ENCODE measurements at places on chromosomes 12 and 14. TPM values are rescaled to one million over a fixed set of nuclear protein-coding genes. Genes with fewer than 3 reads are reported as not detected.

The KRT71 gene
- total RNA-seq, result not detected

The TAS2R19 gene
- total RNA-seq, result 0.55 TPM

The GUCY2C gene
- total RNA-seq, result 0.11 TPM

The NRDE2 gene
- total RNA-seq, result 9.8 TPM

GRCh38 chr12:107514887-107515445 lies 170.6 kb upstream of the PWP1 start:
- DNase-seq, result no peak

DNA sequence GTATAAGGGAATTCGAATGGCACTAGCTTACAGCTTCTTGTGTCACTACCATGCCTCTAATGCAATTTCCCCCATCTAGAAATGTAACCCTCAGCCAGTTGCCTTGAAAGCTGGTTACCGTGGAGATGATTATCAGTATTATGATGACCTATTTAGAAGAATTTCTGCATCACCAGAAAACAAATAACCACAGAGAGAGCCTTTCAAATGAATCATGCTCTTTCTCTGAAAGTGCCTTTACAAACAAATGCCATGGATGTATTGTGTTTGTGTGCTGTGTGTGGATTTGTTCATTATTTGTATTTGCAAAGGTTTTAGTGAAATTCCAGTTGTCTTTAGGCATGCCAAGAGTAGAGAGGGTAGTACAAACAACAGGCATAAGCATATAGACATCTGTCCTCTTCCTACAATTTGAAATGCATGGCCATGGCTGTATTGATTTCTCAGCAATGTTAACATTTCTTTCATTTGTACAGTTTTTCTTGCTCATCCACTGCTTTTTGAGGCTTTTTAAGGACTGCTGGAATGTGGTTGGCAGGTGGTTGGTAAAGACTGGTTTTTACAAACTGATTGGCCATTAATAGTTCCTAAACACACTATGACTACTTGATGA lies 266.5 kb downstream of the PAWR start:
- no peak for DNase-seq

GRCh38 chr12:27572486-27573255 lies 48.7 kb downstream of the PPFIBP1 start:
- no peak for DNase-seq

DNA sequence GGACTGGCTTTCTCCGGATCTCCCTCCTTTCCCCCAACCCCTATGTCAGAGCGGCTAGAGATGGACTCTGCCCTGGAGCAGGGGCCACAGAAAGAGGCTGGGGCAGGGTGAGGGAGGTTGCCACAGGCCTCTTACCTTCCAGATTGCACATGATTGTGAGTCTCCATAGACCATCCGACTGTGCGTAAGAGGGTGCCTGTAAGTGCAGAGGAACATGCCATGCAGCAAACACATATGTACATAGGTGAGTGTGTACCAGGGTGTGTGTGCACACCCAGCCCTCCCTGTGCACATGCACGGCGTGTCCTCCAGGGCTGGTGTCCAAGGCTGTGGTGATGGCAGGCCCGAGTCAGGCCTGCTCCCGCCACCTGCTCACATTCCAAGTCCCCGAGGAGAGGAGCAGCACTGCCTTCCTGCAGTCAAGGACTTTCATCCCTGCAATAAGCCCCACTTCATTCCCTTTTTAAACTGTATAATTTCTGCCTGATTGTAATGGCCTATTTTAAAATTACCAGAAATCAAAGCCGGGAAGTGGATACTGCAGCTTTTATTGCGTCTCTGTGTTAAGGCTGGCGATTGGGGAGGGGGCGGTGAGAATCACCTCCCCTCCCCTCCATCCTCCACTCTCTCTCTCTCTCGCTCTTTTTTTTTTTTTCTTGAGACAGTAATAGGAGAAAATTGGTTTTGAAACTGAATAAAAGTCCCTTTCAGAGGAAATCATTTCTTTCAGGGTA lies 28.5 kb downstream of the FAM222A start:
- DNase-seq, result no peak

DNA sequence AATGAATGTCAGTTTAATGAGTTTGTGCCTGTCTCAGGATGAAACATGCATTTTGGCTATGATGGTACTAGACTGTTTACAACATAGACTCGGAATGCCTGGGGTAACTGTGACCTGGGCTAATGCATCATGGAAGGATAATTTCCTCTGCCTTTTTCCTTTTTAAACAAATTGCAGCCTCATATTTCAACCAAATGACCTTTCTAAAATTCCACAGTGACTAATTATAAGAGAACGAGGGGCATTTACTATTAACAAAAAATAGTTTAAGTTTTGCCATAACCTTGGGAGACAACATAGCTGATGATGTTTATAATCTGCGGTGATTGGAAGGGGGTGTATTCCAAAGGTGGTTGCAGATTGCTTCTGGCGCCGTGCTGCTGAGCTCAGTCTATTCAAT lies 1140.5 kb downstream of the GALC start:
- no peak for DNase-seq

DNA sequence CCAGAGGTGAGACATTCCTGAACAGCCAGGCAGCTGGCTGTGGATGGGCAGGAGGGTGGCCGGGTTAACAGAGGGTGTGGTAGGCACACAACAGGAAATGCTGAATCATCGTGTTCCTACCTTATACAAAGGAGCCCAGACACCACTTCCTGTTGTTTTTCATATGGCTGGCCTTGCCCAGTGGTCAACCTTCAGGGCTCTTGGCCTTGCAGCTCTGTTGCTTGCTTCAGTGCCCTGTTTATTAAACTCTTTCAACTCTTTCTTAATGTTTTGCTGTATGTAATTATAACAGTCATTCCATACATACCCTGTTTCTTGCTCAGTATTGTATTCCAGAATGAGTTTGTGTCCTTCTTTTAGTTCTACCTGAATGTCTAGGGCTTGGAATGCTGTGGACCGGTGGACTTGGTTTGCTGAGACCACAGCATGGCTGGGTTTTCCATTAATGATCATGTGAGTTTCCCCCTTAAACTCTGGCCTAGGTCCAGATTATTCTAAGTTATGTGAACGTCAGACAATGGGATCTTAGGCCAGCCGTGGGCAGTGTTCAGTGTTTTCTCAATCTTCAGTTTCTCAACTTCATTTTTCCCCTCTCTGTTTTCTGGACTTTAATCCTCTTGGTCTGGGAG lies 11.9 kb downstream of the CFAP54 start:
- peak; percentile 61 for DNase-seq

- peak; percentile 44 for DNase-seq
Measured at GRCh38 chr12:45587877-45588533, 141.5 kb upstream of the ARID2 start.

DNA sequence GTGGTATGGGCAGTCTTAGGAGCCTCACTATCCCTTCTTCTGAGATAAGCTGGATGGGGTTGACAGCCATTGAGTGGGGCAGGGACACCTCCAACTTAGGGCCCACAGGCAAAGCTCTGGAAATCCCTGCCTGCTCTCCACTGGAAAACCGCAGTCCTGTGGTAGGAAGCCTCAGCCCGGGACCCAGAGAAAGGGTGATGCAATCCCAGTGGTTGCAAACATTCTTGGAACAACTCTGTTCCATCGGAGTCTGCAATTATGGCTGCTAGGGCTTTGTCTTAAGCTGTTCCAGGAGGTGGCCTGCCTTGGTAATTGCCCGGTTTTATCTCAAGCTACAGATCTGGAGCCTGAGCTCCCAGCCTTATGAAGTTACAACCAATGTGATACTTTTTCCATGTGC lies 133.4 kb downstream of the DICER1 start:
- DNase-seq, result peak; percentile 7

- no peak for DNase-seq
Measured at GRCh38 chr12:124633365-124634362, 66.3 kb upstream of the NCOR2 start.

- peak; percentile 11 for DNase-seq
Measured at GRCh38 chr14:90042496-90043252, 19.1 kb upstream of the KCNK13 start.

GRCh38 chr12:67714648-67715047 lies 66.1 kb downstream of the DYRK2 start:
- no peak for DNase-seq

DNA sequence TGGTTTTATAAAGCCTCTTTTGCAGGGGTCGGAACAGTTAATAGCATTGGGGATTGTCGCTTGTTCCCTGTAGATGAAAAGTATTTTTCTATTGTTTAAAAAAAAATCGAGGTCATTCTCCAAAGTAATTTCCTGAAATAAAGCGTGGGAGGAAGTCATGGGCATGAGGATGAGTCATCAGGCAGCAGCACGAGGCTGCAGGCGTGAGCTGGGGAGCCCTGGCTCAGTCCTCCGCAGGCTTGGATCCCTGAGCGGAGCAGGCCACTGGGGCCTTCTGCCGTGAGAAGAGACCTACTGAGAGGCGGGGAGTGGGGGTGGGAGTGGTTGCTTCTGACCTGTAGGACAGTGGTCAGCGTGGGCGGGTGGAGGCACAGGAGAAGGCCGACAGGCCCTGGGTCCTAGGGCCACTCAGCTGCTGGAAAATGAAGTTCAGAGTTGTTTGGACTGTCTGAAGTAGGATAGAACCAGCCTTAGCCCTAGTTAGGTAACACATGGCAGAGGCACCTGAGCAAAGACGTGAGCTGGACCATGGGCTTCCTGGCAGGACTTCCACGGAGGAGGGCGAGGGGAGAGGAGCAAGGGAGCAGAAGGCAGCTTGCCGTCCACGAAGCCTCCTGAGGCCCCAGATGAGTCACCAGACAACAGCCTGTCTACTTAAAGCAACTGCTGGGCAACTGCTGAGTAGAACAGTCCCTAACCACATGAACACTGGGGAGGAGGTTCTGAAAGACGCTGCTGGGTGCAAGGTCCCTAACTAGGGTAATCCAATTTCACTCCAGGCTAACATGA lies 21.1 kb upstream of the LGALS3 start:
- peak; percentile 95 for DNase-seq

GRCh38 chr12:92614502-92614901 lies 88.3 kb upstream of the PLEKHG7 start:
- DNase-seq, result no peak

DNA sequence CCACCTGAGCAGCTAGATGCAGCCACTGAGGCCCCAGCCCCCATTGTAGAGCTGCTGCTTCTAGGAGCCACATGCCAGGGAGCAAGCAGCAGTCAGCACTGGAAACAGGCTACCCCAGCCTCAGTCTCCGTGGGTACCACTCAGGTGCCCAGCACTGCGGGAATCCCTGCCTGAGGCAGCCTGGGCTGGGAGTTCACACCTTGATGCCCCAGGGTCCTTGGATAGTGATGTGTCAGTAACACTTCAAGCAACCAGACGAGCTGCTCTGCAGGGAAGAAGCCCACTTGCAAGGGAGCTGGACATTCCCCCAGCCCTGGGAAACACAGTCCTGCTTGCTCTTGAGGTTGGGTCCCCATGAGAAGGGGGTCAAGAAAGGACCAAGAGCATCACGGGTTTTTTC lies 90.7 kb downstream of the ZFP36L1 start:
- DNase-seq, result no peak

GRCh38 chr12:110058875-110059615 lies 10.7 kb upstream of the C12orf76 start:
- DNase-seq, result no peak

DNA sequence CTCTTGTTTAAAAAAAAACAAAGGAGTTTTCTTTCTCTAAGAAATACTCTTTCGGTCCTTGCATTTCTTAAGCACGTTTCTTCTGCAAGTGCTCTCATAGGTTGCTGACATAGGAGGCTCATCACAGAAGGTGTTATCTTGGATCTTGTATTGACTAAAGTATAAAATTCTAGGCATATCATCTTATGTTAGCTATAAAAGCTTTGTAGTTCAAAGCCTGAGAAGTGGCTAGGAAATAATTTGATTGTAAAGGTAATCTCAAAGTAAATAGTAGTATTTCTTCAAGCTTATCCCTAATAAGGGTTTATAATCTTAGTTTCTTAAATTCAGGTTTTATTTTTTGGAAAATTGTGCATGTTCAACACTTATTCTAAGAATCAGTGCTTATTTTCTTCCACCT lies 778.9 kb downstream of the TMTC2 start:
- no peak for DNase-seq

GRCh38 chr12:52899338-52900035 lies 5.4 kb downstream of the KRT8 start:
- no peak for DNase-seq

DNA sequence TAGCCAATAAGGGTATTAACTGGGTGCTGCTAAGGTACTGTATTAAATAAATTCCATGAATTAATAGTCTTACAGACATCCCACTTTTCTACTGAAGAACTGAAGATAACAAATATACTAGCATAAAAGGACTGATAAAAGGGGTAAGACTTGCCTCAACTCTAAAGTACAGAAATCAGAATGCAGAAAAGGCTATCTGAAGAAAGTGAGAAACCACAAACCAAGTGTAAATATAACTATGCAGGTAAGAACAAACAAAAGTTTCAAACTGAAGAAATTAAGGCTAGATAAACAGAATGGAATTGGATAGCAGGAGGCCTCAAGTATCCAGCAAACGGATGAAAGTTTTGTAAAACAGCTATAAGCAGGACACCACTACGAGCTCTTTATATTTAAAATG lies 29.5 kb downstream of the YAF2 start:
- DNase-seq, result no peak

DNA sequence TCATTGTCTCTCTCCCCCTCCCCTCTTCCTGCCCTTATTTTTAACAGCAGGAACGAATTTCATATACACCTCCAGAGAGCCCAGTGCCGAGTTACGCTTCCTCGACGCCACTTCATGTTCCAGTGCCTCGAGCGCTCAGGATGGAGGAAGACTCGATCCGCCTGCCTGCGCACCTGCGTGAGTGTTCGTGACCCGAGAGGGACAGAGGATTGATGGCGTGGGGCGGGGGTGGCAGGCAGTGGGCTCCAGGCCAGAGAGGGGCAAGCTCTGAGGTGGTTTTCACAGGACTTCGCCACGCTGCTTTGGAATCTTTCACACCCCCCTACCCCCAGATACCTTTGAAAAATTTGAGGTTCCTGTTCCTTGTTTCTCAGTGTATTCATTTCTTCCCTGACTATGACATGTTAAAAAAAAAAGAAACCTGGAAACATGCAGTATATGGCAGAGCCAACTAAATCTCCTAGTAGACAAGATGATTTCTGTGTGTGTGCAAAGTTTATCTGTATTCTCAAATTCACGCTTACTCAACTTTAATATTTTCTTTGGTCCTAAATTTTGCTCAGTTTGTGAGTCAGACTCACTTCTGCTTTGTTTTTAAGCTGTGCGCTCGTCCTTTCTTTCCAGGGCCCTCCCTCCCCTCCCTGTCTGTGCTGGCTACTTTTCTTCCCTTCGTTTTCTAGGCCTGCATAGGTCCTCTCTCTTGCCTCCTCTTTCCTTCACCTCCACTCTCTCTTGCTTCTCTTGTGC lies 103.1 kb downstream of the ETV6 start:
- DNase-seq, result no peak

DNA sequence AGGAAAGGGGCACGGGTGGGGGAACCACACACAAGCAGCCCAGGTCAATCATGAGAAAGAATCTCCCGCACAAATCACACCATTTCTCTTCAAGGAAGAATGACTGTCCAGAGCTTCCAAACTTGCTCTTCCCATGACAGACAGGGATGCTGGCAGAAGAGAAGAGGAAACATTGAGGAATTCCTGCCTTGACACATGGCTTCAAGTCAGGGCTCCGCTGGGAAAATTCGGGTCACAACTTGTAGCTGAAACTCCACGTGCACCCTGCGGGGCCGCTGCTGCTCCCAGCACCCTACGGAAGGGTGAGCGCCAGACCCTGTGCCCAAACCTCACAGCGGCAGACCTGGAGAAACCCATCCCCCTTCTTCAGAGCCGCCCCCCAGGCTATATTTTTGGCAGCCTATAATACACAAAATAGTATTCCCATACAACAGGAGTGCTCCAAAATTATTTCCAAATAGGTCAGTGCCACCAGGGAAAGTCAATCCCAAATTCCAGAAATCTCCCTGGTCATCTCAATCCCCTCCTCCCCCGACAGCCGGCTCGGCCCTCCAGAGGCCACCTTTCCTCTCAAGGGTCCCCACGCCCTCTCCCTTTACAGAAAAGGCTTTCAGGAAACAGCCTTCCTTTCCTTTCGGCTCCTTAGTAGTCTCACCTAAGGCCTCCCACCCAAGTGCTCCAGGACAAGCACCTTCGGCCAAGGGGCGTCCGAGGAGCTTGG lies 1.3 kb downstream of the TMEM132D start:
- no peak for DNase-seq

Data from SK-MEL-5 (cell line).